ENCODE measurements at places on chromosomes 12 and 14. TPM values are rescaled to one million over a fixed set of nuclear protein-coding genes. Genes with fewer than 3 reads are reported as not detected.

DNA sequence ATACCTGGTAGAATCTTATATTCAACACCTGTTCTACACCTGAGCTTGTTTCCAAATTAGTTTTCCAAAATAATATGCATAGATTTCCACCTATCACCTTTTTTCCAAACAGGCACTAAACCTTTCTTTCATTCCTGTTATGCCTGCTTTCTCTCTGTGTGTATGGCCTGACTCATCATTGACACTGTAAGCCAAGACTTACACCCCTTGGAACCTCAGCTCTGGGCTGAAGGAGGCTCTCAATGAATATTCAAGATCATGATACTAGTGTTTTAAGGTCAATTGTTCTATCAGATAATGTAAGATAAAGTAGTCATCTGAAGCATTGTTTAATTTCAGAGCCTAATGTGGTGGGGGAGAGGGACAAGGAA is 1193.3 kb downstream of the FLRT2 start:
- no peak for ATAC-seq

GRCh38 chr14:36443374-36443773 is 76.7 kb downstream of the NKX2-1 start:
- no peak for ATAC-seq

Gene TEX22
- total RNA-seq, result 3.7 TPM

DNA sequence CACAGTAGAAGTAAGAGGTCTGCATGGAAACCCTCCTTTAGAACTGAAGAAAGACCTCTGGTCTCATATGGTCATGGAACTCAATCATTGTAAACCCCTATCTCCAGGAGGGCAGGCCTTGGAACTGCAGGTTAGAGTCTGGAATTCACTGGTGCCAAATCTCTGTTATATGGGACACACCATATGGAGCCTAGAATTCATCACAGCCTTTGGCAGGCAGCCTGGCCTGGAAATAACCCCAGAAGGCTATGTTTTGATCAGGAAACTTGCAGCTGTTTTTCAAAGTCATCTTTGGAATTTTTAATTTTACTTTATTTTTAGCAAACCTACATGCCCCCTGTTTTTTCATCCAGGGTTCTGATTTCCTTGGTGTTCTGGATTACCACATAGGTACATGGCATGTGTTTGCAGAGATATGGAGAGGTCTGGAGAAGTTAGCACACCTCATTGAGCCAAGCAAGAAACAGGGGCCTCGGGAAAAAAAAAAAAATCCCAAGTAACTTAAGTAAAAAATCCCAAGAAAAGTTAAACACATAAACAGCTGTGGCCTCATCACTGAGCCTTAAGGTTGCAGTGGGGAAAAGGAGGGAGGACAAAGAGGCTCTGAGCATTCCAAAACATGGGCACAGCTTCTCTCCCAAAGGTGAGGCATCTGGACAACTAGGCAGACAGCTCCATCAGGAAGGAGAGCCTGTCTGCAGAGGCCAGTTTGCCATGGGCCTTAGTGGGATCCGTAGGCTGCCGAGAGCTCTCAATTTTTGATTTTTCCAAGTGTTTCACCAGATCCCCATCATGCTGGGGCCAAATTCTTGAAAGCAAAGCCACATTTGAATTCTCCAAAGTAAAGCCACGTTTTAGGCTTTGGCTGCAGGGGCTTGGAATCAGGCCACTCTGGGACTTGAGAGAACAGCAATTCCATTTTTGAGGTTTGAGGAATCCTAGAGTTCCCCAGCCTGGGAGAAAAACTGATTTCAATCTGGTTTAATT is 339.6 kb upstream of the TBX3 start:
- ATAC-seq, result no peak

DNA sequence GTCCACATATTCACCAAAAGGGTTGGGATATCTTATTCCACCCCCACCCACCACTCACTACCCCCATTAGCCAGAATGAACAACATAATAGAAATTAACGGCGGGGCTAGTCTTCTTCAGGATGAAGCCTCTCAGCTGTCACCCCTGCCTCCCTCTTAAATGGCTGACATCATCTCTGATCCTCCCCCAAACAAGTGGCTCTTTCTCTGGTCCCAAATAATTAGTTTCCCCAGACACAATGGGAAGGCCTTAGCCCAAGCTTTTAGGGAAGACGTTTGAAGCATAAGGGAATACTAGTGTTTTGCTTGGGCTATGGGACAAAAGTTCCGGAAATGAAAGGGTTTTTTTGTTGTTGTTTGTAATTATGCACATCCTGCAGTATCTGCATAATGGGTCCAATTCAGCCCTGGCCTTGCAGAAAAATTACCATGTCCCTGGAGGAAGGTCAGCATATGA is 13.8 kb downstream of the STON2 start:
- no peak for ATAC-seq

- no peak for ATAC-seq
Measured at GRCh38 chr12:132003846-132004245, 54.1 kb downstream of the EP400 start.

DNA sequence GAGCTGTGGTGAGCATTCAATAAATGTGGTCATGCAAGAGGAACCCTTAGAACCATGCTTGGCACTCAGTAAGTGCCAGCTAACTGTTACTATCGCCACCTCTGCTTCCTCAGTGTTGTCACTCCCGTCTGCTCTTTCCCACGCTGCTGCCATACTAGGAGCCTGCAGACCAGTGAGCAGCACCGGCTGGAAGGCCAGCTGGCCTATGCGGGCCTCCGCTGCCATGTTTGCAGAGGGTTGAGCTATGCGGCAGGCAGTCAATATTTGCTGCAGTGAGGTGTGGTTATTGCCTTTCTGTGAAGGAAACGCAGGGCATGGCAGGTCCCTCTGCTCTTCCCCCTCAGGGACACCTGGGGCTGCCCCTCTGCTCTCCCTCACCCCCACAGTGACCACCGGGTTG is 13.0 kb downstream of the KMT5A start:
- ATAC-seq, result no peak

GRCh38 chr14:51610771-51611170 is 40.9 kb upstream of the FRMD6 start:
- ATAC-seq, result no peak

DNA sequence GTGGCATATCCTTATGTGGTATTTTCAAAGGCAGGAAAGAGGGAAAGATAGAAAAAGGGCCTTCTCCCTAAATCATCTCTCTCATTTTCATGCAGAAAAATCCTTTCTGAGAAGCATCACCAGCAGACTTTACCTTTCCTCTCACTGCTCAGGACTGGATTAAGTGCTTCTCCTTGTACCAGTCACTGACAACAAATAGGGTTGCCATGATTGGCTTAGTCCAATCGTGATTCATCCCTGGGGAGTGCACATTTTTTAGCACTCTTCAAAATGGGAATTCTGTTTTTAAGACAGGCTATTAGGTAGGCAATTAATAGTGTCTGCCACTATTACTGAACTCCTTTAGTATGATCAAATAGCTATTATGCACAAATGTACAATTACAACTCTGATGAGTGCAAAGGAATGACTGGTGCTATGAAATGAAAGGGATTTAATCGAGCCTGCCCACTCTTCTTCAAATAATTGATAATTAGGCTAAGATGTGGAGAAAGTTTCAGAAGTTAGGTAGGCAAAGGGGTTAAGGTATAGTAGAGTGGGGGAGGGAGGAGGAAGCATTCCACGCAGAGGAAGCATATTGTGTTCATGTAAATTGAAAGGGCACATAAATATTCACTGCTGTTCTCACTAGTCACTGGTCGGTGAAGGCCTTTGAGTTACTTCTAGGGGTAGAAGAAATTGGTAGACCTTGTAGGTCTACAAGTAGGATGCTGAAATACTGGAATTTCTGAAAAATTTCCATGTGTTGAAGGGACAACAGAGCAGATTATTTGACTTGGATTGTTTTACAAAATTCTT is 84.0 kb downstream of the MSRB3 start:
- ATAC-seq, result no peak

- no peak for ATAC-seq
Measured at GRCh38 chr12:88469154-88469553, 111.1 kb downstream of the KITLG start.

Gene APOF
- not detected for total RNA-seq

DNA sequence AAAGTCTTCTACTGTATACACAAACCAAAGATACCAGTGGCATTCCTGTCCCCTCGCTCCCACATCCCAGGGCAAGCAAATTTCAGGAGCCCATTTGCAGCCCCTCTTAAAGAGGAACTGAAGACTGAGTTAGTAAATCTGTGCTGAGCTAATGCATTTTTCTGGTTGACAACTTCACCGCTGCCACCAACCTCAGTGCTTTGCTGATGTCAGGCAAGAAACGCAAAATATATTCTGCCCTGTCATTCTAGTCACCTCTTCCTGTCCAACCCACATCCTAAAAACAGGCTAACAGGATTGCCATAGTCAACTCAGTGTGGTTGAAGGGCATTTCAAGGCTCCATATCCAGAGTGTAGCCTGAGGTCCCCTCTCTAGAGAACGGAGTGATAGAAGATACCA is 59.4 kb upstream of the FICD start:
- ATAC-seq, result no peak

GRCh38 chr14:104604458-104605449 is at the start of gene TMEM179:
Gene TMEM179 (minus strand): TSS chr14:104604772. CDS start chr14:104604741, 31 bp downstream.
- ATAC-seq, result no peak

DNA sequence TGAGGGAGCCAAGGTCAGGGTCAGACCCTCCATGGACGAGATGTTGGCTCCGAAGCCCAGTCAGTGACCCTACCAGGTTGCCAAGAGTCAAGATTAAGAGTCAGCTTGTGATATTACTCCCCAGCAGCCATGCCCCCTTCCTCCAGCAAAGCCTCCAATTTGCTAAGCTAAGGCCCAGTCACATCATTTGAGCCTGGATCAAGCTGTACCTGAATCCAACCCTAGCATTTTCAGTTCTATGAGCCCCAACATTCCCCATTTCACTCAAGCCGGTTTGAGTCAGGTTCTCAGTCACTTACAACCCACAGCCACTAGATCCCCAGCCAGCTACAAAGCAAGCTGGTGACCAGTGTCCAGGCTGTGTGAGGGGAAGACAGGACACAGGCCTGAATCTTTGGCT is 49.9 kb downstream of the SCARB1 start:
- no peak for ATAC-seq

DNA sequence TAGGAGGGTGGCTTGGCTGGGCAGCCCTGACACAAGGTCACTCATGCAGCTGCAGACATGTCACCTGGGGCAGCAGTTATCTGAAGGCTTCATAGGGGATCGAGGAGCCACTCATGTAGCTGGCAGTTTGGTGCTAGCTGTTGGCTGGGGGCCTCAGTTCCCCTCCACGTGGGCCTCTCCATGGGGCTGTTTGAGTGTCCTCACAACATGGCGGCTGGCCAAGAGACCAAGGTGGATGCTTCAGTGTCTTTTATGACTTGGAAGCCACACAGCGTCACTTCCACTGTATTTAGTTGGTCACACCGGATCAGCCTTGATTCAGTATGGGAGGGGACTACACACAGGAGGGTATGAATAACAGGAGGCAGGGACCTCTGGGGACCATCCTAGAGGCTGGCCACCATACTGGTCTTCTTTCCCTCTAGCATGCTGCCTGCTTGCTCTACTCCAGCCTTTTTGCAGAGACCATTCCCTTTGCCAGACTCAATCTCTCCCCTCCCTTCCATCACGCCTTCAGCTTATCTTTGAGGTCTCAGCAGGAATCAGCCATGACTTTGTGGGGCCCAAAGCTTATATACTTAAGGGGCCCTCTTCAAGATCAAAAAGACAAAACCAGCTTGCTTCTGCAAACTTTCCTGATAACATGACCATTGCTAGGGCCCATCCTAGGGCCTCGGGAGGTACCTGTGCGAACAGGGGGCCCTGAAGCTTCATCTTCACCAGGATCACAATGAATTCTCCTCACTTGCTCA is 53.4 kb downstream of the RPH3A start:
- no peak for ATAC-seq

DNA sequence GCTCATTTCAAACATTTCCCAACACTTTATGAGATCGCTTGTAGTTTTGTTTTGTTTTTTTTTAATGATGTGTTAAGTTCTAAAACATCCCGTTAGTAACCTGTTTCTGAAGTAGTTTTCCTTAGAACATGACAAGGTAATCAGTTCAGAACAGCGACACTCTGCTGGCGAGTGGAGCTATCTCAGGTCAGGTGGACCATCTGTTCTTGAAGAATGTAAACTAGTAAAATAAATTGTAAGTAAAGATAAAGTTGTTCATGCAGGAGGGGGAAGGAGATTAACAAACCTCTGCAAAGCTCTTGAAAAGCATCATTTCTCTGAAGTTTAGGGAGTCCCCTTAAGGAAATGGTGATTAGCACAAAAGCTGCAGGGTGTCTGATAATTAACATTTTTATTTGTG is 71.9 kb upstream of the DACT1 start:
- ATAC-seq, result no peak

DNA sequence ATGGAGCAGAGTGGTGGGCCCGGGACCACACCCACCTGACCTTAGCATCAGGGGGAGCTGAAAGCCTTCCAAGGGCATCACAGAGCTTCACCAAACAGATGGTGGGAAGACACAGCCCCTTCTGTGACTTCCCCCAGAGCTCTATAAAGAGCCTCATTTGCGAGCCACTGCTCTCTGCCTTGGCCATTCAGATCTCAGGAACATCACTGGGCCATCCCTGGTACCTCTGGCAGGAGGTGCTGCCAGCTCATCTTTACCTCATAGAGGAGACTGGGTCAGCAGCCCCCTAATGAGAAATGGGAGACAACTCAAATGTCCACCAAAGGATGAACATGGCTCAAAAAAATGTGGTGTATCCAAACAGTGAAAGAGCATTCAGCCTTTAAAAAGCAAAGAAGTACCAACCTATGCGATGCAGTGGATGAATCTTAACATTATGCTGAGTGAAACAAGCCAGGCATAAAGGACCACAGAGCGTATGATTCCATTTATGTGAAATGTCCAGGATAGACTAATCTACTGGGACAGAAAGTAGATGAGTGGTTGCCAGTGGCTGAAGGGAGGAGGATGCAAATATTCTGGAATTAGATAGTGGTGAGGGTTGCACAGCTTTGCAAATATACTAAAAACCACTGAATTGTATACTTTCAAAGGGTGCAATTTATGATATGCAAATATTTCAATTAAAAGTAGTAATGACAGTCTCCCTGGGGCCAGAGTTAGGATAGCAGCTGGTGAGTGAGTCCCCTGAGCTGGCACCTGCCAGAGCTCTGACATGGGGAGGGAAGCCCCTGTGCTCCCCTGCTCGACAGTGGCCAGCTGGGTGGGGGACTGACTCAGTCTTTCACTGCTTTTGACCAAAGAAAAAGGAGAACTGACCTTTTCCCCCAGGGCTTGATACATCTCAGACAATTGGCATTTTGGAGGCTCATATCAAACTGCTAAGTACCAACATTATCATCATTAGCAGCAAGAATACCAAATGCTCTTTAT is 116.6 kb downstream of the GCH1 start:
- ATAC-seq, result no peak

GRCh38 chr14:37470251-37470650 is 124.8 kb downstream of the FOXA1 start:
- no peak for ATAC-seq

- peak; percentile 74 for ATAC-seq
Measured at GRCh38 chr12:52139579-52140062, 52.2 kb downstream of the KRT80 start.

Gene HPD
- not detected for total RNA-seq

Gene ANKRD52
- total RNA-seq, result 43.0 TPM

Gene HNF1A
- not detected for total RNA-seq
